ENCODE measurements at places on chromosomes 11 and 22.

- no peak for DNase-seq
Measured at GRCh38 chr11:10323793-10324170, 18.9 kb downstream of the ADM start.

- no peak for DNase-seq
Measured at GRCh38 chr11:68146010-68146540, 24.9 kb upstream of the CHKA start.

DNA sequence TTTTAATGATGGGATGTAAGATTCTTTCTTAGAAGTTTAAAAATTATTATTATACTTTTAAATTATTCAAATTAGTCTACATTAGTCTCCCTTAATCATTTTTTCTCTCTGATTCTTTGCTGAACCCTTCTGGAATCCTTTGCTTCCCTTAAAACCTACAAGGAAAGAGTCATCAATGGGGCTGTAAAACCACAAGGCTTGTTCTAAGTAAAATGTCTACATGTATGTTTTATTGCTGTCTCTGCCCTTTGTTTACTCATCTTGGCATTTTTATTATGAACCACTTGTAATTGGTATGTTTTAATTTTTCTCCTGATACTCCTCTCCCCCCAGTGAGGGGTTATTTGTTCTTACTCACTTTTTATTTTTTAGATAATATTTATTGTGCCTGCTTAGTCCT lies 27.4 kb downstream of the FAR1 start:
- DNase-seq = no peak

- DNase-seq = no peak
Measured at GRCh38 chr22:31637447-31637890, 24.5 kb downstream of the PISD start.

DNA sequence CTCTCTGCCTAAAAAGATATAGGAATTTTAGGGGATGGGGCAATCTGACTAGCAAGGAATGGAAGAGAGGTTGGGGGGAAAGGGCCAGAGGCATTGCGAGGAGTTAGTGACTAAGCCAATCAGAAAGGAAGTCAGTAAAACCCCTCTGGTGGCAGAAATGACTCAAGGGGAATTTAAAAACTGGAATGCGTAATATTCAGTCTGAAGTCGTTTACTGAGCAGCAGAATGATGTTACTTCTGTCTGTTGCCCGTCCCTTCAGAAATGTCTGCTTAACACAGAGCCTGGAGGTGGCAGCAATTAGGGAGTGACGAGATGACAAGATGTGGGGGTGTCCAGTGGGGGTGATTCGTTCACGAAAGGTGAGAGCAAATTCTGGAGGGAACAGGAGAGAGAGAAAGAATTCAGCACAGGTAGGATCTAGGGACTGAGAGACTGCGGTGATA lies 107.7 kb upstream of the CLMP start:
- DNase-seq = no peak

DNA sequence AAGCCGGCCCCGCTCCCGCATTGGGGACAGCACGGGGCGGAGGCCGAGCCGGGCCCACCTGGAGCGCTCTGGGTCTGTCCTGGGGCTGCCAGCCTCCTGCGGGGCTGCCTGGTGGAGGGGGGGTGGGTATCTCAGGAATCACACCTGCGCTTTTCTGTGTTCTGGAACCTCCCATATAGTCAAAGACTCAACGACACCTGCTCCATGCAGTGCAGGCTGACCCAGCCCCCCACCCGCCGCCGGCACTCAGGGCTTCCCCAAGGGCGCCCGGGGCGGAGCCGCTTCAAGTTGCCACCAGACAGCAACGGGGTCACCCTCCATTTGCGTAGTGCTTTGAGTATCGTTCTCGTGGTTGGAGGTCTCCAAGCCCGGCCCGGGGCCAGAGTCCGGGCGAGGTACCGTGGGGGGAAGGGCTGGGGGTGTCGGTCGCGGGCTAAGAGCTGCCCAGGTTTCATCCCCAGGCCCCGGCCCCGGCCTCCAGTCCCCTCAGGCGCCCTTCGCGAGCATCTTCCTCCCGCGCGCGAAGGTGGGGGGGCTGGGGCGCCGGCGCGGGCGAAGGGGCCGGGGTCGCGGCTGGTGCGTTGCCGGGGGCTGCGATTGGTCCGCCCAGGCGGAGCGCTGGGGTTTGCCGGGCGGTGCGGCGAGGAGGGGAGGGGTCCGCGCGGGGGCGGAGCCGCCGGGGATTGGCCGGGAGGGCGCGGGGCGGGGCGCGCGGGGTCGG lies 6.6 kb downstream of the TSPAN4 start:
- DNase-seq = no peak

GRCh38 chr11:111918390-111919256 lies at the start of gene C11orf52:
TSS of gene C11orf52 (plus strand) at chr11:111918913. CDS start at chr11:111918973, 60 bp downstream.
- no peak for DNase-seq

GRCh38 chr22:46428602-46429324 lies 93.2 kb downstream of the TRMU start:
- DNase-seq = no peak

DNA sequence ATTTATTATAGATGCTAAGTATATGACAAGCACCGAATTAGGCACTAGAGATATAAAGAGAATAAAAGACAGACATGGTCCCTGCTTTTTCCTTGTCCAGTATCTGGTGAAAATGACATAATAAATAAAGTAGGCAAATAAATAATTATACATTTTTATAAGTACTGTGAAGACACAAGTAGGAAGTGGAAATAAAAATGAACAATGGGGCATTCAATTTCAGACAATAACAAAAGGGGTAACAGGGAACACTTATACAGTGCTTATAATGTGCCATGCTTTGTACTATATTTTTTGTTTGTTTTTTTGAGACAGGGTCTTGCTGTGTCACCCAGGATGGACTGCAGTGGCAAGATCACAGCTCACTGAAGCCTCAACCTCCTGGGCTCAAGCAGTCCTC lies 4.3 kb downstream of the KBTBD3 start:
- DNase-seq = no peak

GRCh38 chr11:133669371-133670053 lies 137.2 kb upstream of the OPCML start:
- no peak for DNase-seq

- no peak for DNase-seq
Measured at GRCh38 chr11:60252213-60253108, 9.5 kb upstream of the MS4A4E start.

GRCh38 chr22:44752285-44753188 lies at the start of gene ARHGAP8:
TSS of gene ARHGAP8 (plus strand) at chr22:44752575. CDS start at chr22:44786528, 33,953 bp downstream.
- DNase-seq = no peak

DNA sequence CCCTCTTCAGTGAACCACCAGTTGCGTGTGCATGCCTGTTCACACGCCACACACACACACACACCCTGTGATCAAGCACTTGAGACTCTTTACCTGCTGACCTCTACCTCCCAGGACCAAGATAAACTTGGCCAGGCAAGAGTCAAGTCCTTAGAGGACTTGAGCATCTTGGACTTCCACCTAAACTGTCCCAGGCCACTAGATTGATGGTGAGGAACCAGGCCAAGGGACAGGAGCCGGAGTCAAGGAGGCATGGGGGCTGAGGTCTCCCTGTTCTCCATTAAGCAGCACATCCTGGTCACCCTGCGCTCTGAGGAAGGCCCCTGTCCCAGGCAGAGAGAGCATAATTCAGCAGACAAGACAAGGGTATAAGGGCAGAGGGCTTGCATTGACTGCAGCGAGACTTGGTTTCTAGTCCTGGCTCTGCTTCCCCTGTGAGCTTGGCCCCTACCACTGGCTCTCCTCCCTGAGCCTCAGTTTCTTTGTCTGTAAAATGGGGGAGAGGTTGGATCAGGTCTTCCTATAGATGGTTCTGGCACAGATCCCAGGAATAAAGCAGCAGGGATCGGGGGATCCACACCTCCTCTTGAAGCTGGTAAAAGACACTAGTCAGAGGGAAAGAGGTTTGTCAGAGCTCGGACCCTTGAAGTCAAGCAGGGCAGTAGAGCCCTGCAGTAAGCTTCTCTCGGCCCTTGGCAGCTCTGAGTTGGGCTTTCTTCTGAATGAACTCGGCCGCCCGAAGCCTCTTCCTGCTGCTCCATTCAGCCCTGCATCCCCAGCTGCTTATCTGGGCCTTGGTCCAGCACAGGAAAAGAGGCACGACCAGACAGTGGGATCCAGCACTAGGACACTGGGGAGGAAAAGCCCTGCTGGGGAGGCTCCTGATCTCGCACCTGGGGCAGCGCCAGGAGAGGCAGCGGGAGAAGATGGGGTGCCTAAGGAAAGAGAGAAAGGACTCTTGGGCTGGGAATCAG lies 2.0 kb downstream of the CREB3L1 start:
- DNase-seq = no peak

DNA sequence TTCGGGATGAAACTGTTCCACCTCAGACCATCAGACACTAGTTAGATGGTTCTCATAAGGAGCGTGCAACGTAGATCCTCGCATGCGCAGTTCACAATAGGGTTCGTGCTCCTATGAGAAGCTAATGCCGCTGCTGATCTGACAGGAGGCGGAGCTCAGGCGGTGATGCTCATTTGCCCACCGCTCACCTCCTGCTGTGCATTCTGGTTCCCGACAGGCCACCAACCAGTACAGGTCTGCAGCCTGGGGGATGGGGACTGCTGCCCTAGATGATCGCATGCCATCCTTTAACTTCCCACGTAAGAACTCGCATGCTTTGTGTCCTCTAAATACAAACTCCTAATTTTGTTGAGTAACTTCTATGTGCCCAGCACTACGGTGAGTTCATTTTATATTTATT lies 62.6 kb downstream of the EFCAB6 start:
- no peak for DNase-seq

GRCh38 chr22:47401976-47402770 lies 639.7 kb downstream of the TBC1D22A start:
- no peak for DNase-seq

GRCh38 chr22:36369004-36369921 lies 18.5 kb downstream of the MYH9 start:
- no peak for DNase-seq

DNA sequence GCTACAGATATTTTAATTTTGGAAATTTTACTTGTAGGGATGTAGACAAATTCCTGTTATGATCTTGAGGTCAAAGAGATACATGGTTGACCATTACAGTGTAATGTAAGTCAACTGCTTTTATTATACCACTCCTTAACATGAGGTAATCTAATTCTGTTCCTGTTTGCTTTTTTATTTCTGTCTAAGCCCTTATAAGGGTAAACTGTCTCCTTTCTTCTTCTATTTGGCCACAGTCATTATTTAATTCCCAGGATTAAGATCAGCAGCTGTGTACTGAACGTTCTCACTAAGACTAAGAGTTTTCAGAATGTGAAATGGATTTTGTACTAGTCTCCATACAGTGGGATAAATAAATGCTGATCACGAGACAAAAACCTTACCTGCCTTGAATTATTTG lies 32.8 kb downstream of the C2CD3 start:
- DNase-seq = no peak

DNA sequence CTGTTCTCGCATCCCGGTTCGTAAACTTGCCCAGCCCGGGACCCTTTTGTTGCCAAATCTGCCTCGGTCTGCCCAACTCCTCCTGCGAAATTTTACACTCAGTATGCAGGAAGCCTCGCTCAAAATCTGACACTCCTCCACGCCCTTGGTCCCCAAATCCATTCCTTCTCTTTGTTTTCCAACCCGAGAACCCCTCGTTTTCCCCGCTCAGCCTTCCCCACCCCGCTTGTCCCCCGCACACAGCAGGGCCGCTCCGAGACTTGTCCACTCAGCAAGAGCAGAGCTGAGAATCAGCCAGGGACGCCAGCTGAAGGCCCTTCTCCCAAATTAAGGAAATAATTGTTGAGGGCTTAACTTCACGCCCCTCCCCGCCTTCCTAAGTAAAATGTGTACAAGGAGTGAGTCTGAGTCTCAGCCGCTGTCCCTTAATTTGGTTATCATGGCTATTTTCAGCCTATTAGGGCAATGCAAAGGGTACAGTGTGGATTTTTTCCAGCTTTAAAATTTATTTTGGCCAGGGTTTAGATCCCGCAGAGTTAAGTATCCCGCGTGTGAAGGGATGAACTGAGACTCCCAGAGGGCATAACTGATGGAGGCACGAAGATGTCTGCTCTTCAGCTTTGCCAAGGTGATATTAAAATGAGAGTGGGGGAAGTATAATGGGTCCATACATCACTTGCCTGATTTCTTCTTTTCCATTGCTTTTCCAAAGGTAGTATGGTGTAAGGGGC lies 581 bp upstream of the FBXO3 start:
- no peak for DNase-seq

- no peak for DNase-seq
Measured at GRCh38 chr11:59225017-59225416, 12.3 kb upstream of the MPEG1 start.

- DNase-seq = no peak
Measured at GRCh38 chr22:37618072-37618656, 9.5 kb downstream of the GGA1 start.

GRCh38 chr11:120331301-120331996 lies 4.8 kb upstream of the ARHGEF12 start:
- no peak for DNase-seq

DNA sequence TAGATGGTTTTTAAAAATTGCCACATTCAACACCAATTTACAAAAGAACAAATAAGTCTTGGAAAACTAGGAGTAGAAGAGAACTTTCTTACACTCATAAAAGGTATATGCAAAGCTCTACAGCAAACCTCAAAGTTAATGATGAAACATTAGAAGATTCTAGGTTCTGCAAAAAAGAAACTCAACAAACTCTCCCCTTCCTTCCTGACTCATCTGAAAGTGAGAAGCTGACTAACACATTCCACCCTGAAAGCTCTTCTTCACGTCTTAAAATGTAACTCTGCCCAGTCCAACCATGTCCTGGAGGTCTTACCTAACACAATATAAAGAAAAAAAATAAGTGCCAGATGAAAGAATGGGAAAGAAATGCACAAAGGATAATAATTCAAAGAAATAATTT lies 218.9 kb upstream of the ISX start:
- no peak for DNase-seq

DNA sequence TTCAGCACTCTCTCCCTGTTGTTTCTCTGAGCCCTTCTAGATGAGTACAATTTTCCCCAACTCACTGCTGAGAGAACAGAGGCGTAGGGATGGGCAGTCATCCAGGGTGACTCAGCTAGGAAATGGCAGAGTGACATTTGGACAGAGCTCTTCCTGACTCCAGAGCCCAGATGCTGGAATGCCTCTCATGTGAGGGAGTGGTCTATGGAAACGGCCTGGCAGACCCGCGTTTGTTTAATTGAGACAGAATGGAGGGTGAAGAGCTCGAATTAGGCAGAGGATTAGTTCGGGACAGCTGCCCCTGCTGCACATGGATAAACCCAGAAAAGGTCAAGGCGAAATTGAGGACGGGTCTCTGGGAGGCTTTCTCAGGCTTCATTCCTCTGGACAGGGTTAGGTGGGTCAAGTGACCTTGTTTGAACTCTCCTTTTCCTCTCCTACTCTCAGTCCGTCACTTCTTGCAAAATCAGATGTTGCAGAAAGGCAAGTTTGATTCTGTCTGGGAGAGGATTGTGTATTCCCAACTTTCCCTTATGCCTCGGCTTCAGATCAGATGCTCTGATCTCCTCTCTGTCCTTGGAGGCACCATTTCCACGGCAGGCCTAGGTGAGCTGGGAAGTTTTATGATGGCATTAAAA lies 7.6 kb upstream of the LMO2 start:
- no peak for DNase-seq

DNA sequence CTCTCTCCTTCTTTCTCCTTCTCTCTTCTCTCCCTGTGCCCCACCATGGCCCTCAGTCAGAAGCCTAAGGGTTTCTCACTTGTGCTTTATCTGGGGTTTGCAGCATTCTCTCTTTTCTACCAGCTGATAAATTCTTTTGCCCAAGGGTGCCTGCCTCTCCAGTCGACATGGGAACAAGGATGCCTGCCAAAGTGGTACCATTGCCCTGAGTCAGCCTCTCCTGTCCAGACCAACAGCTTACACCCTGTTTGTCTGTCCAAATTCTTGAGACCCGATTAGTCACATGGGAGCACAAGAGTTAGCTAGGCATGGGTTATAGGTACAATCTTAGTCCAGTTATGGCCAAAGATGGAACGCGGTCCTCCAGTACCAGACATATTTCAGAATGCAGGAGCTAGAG lies 242.7 kb downstream of the LARGE1 start:
- DNase-seq = no peak

- DNase-seq = no peak
Measured at GRCh38 chr11:129223701-129224149, 31.6 kb upstream of the ARHGAP32 start.

All from central memory CD8-positive, alpha-beta T cell (primary cell).